Caki2 (cell line): ENCODE measurements at places on chromosomes 6 and 20. TPM values are rescaled to one million over a fixed set of nuclear protein-coding genes. Genes with fewer than 3 reads are reported as not detected.

The LY6G6C gene
- not detected in 2 replicates for total RNA-seq

The PCED1A gene
- total RNA-seq: 31.8 and 37.3 TPM in 2 replicates

The BPIFB3 gene
- total RNA-seq: not detected in 2 replicates

The ROS1 gene
- total RNA-seq: not detected in 2 replicates

The RAMACL gene
- not detected in 2 replicates for total RNA-seq

The C20orf204 gene
- 1.6 TPM in 1 of 2 replicates, not detected in the other for total RNA-seq

The POU5F1 gene
- total RNA-seq: 0.09 and 26.0 TPM in 2 replicates

The PBOV1 gene
- not detected in 2 replicates for total RNA-seq

The LAMA5 gene
- 59.3 and 63.3 TPM in 2 replicates for total RNA-seq

The TAB2 gene
- 18.4 and 27.2 TPM in 2 replicates for total RNA-seq

The PEX6 gene
- 29.2 and 31.4 TPM in 2 replicates for total RNA-seq

The CENPW gene
- total RNA-seq: 23.3 and 62.1 TPM in 2 replicates

The TMEM200A gene
- total RNA-seq: not detected in 2 replicates

The AGER gene
- total RNA-seq: 1.7 and 1.9 TPM in 2 replicates

The CTAGE9 gene
- not detected in 2 replicates for total RNA-seq

The GLO1 gene
- total RNA-seq: 227 and 273 TPM in 2 replicates

The PACSIN1 gene
- not detected in 2 replicates for total RNA-seq

The YWHAB gene
- 105 and 115 TPM in 2 replicates for total RNA-seq

The VWA7 gene
- total RNA-seq: 5.5 and 6.1 TPM in 2 replicates

The KIAA1755 gene
- total RNA-seq: 0.20 TPM in 1 of 2 replicates, not detected in the other

The COQ3 gene
- total RNA-seq: 7.7 and 15.3 TPM in 2 replicates

The PRR18 gene
- not detected in 2 replicates for total RNA-seq

The SAPCD1 gene
- total RNA-seq: 6.2 TPM in 1 of 2 replicates, not detected in the other

The CALHM4 gene
- total RNA-seq: not detected in 2 replicates

The WFDC12 gene
- total RNA-seq: not detected in 2 replicates

The FOXA2 gene
- 2.3 and 4.5 TPM in 2 replicates for total RNA-seq

The BEND3 gene
- 2.3 and 2.6 TPM in 2 replicates for total RNA-seq

The SLC17A2 gene
- total RNA-seq: not detected in 2 replicates

The PROKR2 gene
- total RNA-seq: not detected in 2 replicates

The ADGRF5 gene
- total RNA-seq: not detected in 2 replicates

The SLC22A7 gene
- not detected in 2 replicates for total RNA-seq

The NR2E1 gene
- not detected in 2 replicates for total RNA-seq

The TBXT gene
- not detected in 2 replicates for total RNA-seq

The LINC00237 gene
- not detected in 2 replicates for total RNA-seq

The BMP2 gene
- total RNA-seq: 2.6 and 4.3 TPM in 2 replicates

The POM121L2 gene
- total RNA-seq: not detected in 2 replicates
